ENCODE measurements at places on chromosomes 3 and 15.

GRCh38 chr3:39224288-39224687 lies 31.9 kb upstream of the XIRP1 start:
- DNase-seq = no peak

- no peak for DNase-seq
These were observed 298.5 kb downstream of the GBE1 start for GRCh38 chr3:81462921-81463320.

DNA sequence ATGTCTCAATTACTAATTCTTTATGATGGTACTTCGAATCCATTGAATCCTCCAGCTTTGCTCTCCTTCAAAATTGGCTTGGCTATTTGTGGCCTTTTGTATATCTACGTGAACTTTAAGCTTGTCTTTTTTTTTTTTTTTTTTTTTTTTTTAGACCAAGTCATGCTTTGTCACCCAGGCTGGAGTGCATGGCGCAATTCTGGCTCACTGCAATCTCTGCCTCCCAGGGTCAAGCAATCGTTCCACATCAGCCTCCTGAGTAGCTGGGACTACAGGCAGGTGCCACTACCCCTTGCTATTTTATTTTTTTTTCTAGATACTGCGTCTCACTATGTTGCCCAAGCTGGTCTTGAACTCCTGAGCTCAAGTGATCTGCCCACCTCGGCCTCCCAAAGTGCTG lies 7.7 kb upstream of the DIPK2A start:
- no peak for DNase-seq

DNA sequence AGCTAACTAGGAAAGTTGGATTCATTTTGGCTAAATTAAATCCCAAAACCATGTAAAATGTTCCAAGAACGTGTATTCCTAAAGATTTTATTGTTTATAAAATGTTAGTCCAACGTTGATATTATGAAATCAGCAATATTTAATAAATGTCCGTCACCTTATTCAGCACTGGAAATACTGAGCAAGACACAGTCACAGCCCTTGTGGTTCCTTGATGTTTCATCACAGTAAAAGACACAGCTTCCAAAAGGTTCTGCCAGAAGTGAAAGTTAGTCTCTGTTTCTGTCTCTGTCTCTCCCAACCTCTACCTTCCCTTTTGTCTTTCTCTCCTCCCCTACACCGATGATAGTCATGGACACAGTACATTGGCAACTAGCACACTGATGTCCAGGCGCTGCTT lies 82.2 kb upstream of the BOC start:
- no peak for DNase-seq

DNA sequence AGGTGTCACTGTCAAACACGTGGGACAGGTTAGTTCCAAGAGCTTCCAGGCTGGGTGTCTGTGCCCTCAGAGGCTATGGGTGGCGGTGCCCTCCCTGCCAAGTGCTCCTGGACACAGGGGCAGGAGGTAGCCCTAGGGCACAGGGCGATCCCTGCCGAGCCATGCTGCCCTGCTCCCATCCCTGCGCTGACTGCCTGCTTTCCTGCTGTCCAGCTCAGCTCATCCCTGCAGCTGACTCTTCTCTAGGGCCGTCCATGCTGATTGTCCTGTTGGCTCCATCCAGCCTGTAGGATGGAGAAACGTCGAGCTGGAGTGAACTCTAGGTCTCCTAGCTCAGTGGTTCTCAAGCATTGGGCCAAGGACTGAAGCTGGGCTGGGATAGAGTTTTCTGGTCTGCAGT lies 3.7 kb downstream of the PDIA5 start:
- no peak for DNase-seq

GRCh38 chr3:13254028-13254951 lies 165.8 kb downstream of the NUP210 start:
- no peak for DNase-seq

DNA sequence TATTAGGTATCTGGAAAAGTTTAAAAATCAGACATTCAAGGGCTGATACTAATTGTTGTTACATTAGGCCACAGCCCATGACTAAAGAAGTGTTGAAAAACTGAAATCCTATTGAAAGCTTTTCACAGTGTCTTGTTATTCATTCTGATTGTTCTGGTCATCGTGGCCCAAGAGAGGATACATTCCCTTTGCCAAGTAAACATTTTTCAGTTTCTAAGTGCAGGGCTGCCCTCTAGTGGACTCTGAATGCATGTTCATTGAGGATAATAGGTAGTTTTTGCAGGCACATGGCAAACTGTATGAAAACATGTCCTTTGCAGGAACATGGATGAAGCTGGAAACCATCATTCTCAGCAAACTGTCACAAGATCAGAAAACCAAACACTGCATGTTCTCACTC lies 181.1 kb downstream of the MYRIP start:
- no peak for DNase-seq

- no peak for DNase-seq
These were observed 27.1 kb upstream of the SNRPA1 start for GRCh38 chr15:101322016-101322695.

DNA sequence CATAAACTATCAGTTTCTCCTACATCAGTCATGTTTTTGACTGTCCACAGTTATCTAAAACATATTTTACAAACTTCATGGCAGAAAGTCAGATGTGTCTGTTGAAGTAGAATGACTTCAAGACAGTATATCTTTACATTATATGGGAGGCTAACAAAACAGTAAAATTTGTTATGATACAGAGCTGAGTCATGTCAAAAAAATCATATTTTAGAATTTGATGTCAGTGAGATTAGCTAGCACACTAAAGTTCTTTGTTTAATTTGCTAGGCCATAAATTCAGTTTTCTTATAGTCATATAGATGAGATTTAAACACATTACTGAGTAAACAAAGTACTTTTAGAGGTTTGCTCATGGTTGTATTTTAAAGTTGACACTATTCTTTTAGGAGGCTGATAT lies 80.3 kb upstream of the IGSF10 start:
- DNase-seq = no peak

GRCh38 chr3:64088408-64089205 lies 65.3 kb upstream of the PSMD6 start:
- no peak for DNase-seq

- no peak for DNase-seq
These were observed 84.3 kb downstream of the KLHL25 start for GRCh38 chr15:85710340-85710842.
